ENCODE measurements at places on chromosomes 5 and 9. TPM values are rescaled to one million over a fixed set of nuclear protein-coding genes. Genes with fewer than 3 reads are reported as not detected.

The SERF1B gene
- 16.8 TPM for total RNA-seq

The ADGRD2 gene
- total RNA-seq, result 0.29 TPM

The PDE8B gene
- 10.1 TPM for total RNA-seq

DNA sequence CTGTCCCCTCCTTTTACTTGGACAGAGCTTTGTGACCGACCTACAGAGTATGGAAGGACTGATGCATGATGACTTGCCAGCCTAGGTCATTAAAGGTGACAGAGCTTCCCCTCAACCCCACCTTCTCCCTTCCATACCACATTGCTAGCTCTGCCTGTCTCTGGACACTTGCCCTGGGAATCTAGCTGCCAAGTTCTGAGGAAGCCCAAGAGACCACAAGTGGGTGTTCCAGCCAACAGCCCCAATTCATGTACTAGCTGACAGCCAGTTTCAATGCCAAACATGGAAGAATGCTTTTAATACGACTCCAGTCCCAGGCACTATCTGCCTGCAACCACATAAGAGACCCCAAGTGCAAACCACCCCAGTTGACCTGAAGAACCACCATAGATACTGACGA lies 477.1 kb downstream of the SPOCK1 start:
- no peak for DNase-seq

- DNase-seq, result no peak
Measured at GRCh38 chr5:32734827-32735378, 23.8 kb downstream of the NPR3 start.

DNA sequence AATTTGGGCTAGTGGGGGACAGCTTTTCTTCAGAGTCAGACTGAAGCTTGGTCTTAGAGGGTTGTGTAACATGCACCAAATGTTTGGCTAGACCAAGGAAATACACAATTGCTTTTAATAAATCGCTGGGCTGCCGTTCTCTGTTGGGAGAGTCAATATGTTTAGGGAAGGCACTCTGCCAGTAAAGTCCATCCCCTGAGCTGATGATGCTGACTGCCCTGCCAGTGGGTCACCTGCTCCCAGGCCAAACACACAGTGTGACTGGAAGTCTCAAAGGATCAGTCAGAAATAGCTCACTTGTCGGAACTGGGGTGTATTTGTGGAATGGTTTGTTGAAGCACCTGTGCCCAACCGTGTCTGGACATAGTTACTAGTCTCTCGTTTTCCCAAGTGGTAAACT lies 17.9 kb upstream of the ZNF474 start:
- DNase-seq, result no peak

GRCh38 chr5:10157085-10157669 lies 92.5 kb downstream of the ATPSCKMT start:
- no peak for DNase-seq

DNA sequence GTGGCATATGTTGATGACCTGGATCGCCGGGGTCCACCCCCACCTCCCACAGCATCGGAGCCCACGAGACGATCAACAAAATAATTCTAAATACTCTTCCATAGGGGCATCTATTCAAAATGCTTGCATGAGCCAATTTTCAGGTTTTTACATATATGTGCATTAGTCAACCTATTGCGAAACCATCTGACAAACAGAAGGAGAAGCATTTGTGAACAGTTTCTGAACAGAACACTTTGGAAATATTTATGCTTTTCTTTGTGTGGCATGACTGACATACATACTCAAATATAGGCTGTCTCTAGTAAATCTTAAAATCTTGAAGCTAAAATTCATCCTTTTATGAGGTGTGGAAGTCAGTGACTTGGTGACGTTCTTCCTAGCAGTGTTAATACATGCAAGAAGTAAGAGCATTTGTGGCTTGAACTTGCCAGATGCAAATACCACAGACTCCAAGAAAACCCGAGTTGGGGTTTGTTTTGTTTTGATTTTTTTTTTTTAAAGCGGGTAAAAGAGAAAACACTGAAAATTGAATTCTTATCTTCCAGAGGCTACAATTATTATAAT lies 5.3 kb downstream of the GPR151 start:
- no peak for DNase-seq

- no peak for DNase-seq
Measured at GRCh38 chr5:55517804-55518203, 17.0 kb downstream of the PLPP1 start.

DNA sequence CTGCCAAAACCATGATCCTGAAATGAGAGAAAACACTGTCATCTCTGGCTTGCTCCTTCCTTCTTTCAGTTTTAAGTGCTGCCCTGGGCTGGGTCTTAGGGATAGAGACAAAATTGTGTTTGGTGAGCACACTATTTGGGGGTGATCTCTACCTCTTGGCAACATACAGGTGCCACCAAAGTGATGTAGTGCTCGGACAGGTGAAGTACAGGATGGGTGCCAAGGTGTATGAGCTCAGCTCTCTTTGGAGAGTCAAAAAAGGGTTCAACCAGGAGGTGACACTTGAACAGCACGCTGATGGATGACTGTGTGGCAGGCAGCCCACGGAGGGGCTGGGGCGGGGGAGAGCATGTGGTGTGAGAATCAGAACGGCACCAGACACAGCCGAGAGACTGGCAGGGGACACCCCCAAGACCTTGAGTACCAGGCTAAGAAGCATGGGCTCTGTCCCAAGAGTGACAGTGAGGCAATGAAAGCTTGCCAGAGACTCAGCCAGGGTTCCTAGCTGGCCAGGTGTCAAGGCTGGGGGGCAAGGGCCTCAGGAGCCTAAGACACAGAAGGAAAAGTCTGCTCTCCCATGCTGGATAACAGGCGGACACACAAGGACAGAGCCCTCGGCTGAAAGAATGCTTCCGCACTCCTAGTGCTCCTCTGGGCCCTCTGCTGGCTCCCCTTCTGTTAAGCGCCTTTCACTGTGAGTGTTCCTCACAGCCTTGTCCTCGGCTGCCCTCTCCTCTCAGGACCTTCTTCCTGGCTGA lies 2.5 kb downstream of the NHP2 start:
- DNase-seq, result no peak

The F12 gene
- total RNA-seq, result 1.3 TPM

GRCh38 chr9:77647267-77648233 lies 572 bp downstream of the GNA14 start:
- DNase-seq, result no peak

DNA sequence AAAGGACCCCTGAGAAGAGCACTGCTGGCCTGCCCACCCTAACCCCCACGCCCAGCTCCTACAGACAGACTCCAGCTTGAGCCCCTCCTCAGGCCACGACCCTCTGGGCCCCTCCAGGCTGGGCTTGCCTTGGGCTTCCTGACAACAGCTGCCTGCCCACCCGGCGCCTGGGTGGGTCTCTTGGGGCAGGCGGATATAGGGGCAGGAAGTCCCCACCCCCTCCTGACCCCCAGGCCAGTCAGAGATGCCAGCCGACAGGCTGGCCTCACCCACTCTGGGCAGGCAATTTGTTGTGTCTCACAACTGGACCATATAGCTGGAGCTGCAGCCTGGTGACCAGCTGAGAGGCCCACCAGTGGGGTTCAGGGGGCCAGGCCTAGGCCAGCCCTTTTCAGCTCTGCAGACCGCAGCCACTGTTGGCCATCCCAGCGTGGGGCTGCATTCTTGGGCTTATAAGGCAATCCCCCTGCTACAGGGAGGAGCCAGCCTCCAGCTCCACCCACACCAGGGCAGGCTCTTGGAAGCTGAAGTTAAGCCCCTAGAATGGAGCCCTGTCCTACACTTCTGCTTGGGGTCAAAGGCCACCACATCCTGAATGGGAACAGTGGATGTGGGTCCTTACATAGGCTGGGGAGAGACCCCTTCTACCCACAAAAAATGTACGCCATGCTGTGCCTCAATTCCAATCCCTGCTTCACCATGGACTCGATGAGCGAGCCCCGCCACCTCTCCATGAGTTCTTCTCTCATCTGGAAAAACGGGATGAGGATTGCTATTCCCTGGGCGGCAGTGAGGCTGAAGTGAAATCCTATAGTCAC lies 2.0 kb downstream of the PDLIM7 start:
- peak; percentile 81 for DNase-seq

DNA sequence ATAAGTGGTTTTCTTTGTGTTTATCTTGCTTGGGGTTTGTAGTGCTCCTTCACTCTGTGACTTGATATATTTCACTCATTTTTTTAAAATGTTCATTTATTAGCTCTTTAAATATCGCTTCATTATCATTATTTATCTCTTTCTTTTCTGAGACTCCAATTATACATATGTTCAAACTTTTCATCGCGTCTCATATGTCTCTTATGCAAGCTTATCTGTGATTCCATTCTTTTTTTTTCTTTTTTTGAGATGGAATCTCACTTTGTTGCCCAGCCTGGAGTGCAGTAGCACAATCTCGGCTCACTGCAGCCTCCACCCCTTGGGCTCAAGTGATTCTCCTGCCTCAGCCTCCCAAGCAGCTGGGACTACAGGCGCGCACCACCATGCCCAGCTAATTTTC lies 73.9 kb upstream of the GABRP start:
- DNase-seq, result no peak

The SHB gene
- total RNA-seq, result 33.0 TPM

DNA sequence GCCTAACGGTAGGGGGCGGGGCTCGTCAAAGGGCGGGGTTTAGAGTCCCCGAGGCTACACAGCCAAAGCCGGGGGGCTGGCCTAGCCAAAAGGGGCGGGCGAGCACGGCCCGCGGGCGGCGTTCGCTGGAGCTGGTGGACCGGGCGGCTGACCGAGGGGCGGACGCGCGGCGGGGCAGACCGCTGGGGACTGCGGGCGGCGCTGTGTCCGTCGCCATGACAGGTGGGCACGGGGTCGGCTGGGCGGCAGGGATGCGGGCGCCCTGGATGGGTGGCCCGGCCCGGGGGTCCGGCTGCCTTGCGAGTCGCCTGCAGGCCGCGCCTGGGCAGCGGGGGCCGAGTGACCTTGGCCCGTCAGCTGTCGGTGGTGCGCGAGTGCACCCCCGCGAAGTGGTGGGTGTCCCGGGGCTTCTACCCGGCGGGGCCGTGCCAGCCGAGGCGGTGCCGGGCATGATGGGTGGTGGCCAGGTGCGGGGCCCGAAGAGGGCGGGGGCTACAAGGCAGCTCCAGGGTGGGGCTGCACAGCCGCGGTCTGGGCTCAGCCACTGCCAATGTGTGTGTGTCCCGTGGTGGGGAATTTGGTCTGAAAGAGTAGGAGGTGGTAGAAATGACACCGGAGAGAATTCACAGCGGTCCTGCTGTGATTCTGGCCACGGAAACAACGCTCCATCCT lies at the start of gene CARD19:
Gene CARD19, plus strand, starts transcription at position 87 of the 672 bp plus-strand sequence. Its CDS starts 129 bp downstream, at position 216.
- peak; percentile 75 for DNase-seq
